ENCODE measurements at places on chromosomes 1 and 21.

DNA sequence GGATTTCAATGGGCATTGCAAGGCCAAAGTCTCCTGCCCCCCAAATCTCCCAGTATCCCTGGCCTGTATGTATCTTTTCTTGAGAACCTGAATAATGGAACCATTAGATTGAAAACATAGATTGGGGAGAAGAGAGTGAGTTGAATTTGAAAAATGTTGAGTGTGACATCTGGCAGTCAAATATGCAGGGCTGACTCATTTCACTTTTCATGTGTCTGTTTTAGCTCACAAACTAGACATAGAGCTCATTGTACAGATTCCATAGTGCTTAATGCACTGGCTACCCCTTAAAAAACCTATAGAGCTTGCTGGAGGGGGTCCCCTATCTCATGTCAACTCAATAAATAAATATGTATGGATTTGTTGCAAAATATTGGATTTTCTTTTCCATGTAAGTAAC lies 30.8 kb downstream of the DDR2 start:
- DNase-seq = no peak

GRCh38 chr1:24930260-24931145 lies at the start of gene RUNX3:
Gene RUNX3 (minus strand): TSS chr1:24930276. CDS start chr1:24929868, 408 bp downstream.
- no peak for DNase-seq

GRCh38 chr1:18630511-18631495 lies at the start of gene PAX7:
Gene PAX7 (plus strand): TSS chr1:18630846. CDS start chr1:18631604, 758 bp downstream.
- DNase-seq = no peak

DNA sequence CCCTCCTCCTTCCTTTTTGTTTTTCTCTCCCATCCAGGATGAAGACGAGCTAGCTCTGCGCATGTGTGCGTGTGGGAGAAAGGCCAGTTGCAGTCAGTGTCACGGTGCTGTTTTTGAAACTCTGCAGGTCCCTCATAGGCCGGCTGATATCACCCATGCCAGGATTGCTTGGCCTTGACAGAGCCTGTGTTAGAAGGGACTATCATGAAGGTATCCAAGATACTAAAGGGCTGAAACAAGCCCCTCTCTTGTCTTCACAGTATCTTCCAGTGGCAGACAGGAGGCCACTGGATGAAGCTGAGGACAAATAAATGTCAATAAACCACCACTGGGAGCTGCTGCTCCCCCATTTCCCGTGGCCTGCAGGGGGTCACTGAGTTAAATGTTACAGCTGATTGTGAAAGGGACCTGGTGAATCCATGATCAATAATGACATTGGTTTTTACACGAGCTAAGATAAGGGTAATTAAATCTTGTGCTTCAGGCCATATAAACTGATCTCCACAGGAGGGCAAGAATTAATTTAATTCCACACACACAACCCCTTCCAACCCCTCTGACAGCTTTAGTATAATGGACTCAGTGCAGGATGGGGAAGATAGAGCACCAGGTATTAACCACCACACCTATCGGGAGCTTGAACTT lies 64.6 kb upstream of the TARBP1 start:
- no peak for DNase-seq
